ENCODE measurements at places on chromosomes 12 and 14.
A peak's percentile ranks its signal among the peaks of the same experiment; 100 is the strongest.

DNA sequence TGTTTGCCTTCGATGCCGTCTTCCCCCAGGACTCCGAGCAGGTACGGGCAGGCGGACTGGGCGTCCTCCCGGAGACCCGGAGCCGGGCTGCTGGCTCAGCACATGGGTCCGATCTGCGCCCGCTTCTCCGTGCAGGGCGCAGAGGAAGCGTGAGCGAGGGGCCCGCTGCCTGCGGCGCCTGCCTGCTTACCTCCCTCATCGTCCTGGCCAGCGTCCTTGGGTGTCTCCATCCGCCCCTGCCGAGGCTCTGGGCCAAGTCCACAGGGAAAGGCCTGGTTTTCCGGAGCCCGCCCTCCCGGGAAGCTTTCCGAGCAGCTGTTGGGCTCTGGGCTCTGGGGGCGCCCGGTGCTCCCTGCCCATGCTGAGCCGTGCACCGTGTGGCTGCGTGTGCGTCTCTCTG lies 33.5 kb downstream of the KIF26A start:
- DNase-seq: peak; percentile 2

GRCh38 chr12:93571365-93571924 lies 1.0 kb upstream of the SOCS2 start:
- no peak for DNase-seq

GRCh38 chr12:2187195-2187945 lies 134.6 kb downstream of the CACNA1C start:
- no peak for DNase-seq

DNA sequence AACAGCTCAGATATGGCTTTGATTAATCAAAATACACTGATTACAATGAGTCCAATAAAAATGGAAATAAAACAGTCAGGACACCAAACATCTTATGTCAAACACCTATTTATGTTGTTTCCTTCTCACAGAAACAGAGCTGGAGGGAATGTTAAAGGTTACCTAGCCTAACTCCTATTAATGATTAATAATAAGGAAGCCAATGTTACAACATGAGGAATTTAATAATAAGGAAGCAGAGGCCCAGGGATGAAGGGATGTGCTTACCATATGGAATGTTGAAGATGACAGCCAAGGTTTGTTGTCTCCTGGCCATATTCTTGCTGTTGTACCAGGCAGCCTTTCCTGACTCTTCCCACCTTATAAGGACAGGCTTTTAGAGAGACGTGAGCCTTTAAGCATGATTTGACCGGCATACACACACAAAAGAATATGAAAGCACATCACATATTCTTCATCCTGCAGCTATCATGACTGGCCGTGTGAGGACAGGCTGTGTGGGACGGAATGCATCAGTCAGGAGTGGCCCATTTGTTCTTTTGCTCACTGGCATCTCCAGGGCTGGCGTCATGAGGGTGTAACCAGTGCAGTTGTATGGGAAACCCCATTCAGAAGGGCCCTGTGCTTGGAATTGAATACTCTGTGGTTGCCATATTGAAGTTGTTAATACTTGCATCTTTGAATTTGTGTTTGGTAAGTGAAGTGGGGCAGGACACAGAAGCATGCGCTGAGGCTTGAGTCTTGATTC lies 3.1 kb upstream of the GPRC5D start:
- no peak for DNase-seq

DNA sequence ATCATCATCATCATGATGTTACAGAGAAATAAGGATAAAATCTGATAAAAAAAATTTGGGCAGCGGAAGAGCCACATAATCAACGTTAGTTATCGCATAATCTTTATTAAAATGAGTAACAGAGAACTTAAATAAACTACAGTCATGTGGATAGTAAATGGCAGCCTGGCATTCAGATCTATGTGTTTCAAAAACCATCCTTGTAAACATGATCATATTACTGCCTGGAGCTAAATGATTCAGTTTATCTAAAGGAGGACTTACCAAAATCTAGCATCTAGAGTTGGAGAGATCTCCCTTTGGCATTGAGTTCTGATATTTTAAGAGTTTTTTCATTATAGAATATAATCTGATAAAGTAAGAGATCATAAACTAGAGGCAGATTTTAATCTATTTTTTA lies 200.1 kb upstream of the MGAT4C start:
- DNase-seq: peak; percentile 10

DNA sequence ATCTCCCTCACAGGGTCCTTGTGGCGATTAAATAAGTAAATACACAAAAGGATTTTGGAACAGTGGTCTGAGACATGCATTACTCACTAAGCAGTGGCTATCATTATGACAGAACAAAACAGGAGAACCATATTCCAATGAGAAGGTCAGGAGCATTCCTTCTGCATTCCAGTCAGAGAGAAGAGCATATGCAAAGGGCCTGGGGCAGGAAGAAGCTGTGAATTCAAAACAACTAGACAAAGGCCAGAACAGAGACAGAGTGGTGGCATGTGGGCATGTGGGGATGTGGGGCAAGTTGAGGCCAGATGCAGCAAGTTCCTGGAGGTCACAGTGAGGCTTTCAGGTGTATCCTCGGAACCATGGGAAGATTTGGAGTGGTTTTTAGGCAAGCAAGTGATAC lies 70.1 kb upstream of the VRK1 start:
- no peak for DNase-seq
